IMR-90 (cell line): ENCODE measurements at places on chromosomes 3 and 15. TPM values are rescaled to one million over a fixed set of nuclear protein-coding genes. Genes with fewer than 3 reads are reported as not detected.

The STRA6 gene
- total RNA-seq, result not detected in 2 replicates

The MELTF gene
- total RNA-seq, result 0.18 and 0.28 TPM in 2 replicates

The KIF23 gene
- 56.1 and 70.5 TPM in 2 replicates for total RNA-seq

The IQCH gene
- total RNA-seq, result 2.5 and 2.8 TPM in 2 replicates

The ADAMTS7 gene
- 0.83 and 1.4 TPM in 2 replicates for total RNA-seq

The SPESP1 gene
- 3.0 and 3.3 TPM in 2 replicates for total RNA-seq

The ITIH3 gene
- total RNA-seq, result 0.72 and 1.1 TPM in 2 replicates

The NR2F2 gene
- 20.3 and 28.1 TPM in 2 replicates for total RNA-seq

The IL17RD gene
- total RNA-seq, result 0.72 and 0.83 TPM in 2 replicates

The PIF1 gene
- 3.9 and 5.3 TPM in 2 replicates for total RNA-seq

The RLBP1 gene
- total RNA-seq, result not detected in 2 replicates

The KLHL40 gene
- total RNA-seq, result not detected in 2 replicates

The SPINK8 gene
- total RNA-seq, result not detected in 2 replicates

The NISCH gene
- 34.2 and 36.9 TPM in 2 replicates for total RNA-seq

The CA12 gene
- total RNA-seq, result 33.7 and 36.4 TPM in 2 replicates

The COPS2 gene
- total RNA-seq, result 75.6 and 103 TPM in 2 replicates

The PLSCR5 gene
- total RNA-seq, result not detected in 2 replicates

The VIPR1 gene
- total RNA-seq, result not detected in 2 replicates

The SPATA12 gene
- under 0.01 TPM in 1 of 2 replicates, not detected in the other for total RNA-seq

The XYLB gene
- total RNA-seq, result 2.5 and 3.0 TPM in 2 replicates

The CCDC9B gene
- total RNA-seq, result 19.7 and 30.0 TPM in 2 replicates

The DYNLT2B gene
- 2.2 and 4.2 TPM in 2 replicates for total RNA-seq

The ELP6 gene
- 26.1 and 31.4 TPM in 2 replicates for total RNA-seq

The FANCD2OS gene
- total RNA-seq, result not detected in 2 replicates

The ADIPOQ gene
- total RNA-seq, result not detected in 2 replicates

The TRPC1 gene
- total RNA-seq, result 5.9 and 15.6 TPM in 2 replicates

The ABHD6 gene
- 4.7 and 5.0 TPM in 2 replicates for total RNA-seq

The DAZL gene
- not detected in 2 replicates for total RNA-seq

The OSTN gene
- 0.28 TPM in 1 of 2 replicates, not detected in the other for total RNA-seq

The DIPK2A gene
- 14.0 and 31.7 TPM in 2 replicates for total RNA-seq

The KNG1 gene
- not detected in 2 replicates for total RNA-seq

The P3H2 gene
- 54.7 and 74.4 TPM in 2 replicates for total RNA-seq
